AML-193 (cell line): ENCODE measurements at places on chromosomes 12 and 14.

GRCh38 chr12:58532855-58533608, 387.3 kb downstream of the LRIG3 start:
- no peak for DNase-seq

GRCh38 chr12:94041850-94042249, 106.5 kb upstream of the PLXNC1 start:
- DNase-seq: no peak

DNA sequence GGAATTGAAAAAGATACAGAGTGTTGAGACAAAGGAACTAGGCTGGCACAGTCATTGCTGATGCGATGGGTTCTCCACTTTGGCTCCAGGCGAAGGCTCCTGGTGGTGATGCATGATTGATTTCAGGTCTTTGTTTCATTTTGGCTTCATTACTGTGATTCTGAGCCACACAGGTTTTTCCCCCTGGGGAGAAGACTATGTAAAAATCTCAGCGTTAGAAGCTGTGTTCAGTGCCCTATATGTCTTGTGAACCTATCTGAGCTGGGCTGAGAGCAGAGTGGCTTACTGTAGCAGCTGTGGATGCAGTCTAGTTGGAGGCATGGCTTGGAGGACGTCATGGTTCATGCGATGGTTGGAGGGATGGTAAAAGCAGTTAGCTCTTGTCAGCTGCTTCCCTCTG, 54.0 kb downstream of the GPATCH2L start:
- DNase-seq: no peak

- DNase-seq: peak; percentile 76
These were observed 2.4 kb upstream of the POP5 start for GRCh38 chr12:120583478-120584030.

- no peak for DNase-seq
These were observed 86.3 kb downstream of the RMST start for GRCh38 chr12:97548931-97549330.

DNA sequence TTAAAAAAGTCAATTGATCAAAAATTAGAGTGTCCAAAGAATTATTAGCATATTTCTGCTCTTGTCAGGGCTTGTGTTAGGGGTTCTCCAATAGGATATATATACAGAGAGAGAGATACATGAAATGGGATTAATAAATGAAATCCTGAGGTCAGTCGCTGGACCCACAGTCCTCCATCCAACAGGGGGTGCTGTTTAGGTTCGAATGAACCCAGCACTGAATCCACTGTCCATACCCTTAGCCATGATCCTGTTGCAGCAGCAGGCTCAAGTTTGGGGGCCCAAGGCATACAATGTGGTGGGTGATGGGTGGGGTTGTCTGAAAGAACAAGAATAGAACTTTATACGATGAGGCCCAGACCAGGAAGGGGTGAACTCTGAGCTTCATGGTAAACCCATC, 780 bp upstream of the MYO1H start:
- DNase-seq: no peak

- no peak for DNase-seq
These were observed 32.1 kb upstream of the ARID2 start for GRCh38 chr12:45697371-45697770.
